ENCODE measurements at places on chromosomes 11 and 22. TPM values are rescaled to one million over a fixed set of nuclear protein-coding genes. Genes with fewer than 3 reads are reported as not detected.

The MS4A4A gene
- total RNA-seq, result not detected

The KCNJ1 gene
- total RNA-seq, result not detected

The OMP gene
- total RNA-seq, result not detected

The AMOTL1 gene
- 19.2 TPM for total RNA-seq

The CLNS1A gene
- total RNA-seq, result 81.4 TPM

The MB gene
- not detected for total RNA-seq

The OR4C45 gene
- total RNA-seq, result not detected

The OTOG gene
- not detected for total RNA-seq

The MIAT gene
- total RNA-seq, result 0.17 TPM

The H19 gene
- total RNA-seq, result 36.1 TPM

The ACR gene
- not detected for total RNA-seq

The MEI1 gene
- total RNA-seq, result 0.50 TPM

The NOX4 gene
- 3.0 TPM for total RNA-seq

The ZNF70 gene
- total RNA-seq, result 3.6 TPM

The PHF5A gene
- total RNA-seq, result 61.0 TPM

The STX3 gene
- total RNA-seq, result 6.9 TPM

The DKK3 gene
- total RNA-seq, result 168 TPM

The CENPM gene
- 42.2 TPM for total RNA-seq

The MAP6 gene
- total RNA-seq, result 0.34 TPM

The HBE1 gene
- total RNA-seq, result not detected

The PATE2 gene
- not detected for total RNA-seq

The KRTAP5-7 gene
- not detected for total RNA-seq

The CCDC73 gene
- total RNA-seq, result not detected

The SYNGR1 gene
- 5.6 TPM for total RNA-seq

The LRRC74B gene
- total RNA-seq, result not detected

The LMO2 gene
- 0.30 TPM for total RNA-seq

The SLC36A4 gene
- total RNA-seq, result 10.8 TPM

All from bronchus fibroblast of lung (primary cell).